ENCODE measurements at places on chromosomes 7 and 10.

DNA sequence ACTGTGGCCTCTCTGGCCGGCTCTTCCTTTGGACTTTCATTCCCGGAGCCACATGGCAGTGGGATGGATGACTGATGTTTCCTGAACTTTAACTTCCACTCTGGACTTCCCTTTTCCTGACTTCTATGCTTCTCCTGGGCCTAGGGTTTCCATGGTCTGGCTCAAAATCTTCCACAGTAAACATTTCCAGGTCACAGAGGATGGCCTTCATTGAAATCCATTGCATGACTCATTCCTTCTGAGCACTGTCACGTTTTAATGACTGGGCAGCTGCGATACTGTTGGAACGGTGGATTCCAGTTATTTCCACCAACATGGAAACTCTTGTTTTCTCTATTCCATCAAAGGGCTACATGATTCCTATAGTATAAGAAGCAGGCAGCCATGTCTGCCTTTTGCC is 24.4 kb upstream of the ZNF273 start:
- no peak for DNase-seq

DNA sequence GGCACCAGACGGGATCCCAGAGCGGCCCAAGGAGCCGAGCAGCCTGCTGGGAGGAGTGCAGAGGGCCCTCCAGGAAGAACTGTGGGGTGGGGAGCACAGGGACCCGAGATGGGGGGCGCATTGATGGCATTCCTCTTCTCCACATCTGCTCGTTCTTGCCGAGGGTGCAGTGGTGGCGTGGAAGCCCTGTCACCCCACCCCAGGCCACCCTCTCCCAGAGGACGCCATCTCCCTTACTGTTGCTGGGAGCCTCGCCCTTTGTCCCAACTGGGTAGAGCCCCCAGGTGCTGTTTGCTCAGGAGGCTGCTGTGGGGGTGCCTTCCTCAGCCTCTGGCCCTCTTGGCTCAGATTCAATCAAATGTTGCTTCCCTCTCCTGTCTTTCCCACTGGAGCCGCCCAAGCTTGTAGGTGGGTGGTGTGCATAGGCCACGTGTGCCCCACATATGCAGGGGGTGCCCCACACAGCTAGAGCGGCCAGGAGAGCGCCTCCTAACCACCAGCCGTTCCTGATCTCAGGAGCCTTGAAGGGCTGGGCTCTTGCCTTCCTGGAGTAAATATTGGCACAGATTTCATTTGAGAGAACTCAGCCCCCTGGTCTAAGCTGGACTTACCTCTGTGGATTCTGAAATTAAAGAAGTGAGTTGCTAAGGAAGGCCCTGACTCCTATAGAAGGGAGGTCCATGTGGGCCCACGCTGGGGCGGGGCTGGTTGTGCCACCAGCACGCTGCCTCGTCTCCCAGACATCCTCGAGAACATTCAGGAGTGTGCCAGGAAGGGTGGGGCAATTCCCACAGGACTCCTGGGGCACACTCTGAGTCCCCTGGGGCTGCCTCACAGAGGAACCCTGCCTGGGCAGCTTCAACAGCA is 39.2 kb downstream of the ZNF467 start:
- DNase-seq: no peak

GRCh38 chr10:33238643-33239042 is 95.8 kb downstream of the NRP1 start:
- no peak for DNase-seq

DNA sequence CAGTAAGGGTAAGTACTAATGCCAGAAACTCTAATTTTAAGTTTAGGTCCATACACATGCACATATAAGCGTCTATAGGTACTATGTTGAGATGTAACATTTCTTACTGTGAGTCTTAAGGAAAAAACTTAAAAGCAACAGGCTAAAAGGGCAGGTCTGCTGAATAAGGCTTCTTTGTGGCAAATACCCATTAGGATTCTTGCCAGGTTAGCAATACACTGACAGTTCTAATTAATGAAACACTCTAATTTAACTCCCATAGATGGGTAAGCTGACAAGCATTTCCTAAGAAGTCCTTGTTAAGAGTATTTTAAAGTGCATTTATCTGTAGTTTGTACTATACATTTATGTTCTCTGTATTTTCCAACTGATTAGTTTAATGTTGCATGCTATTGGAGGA is 14.0 kb downstream of the SCRN1 start:
- no peak for DNase-seq

DNA sequence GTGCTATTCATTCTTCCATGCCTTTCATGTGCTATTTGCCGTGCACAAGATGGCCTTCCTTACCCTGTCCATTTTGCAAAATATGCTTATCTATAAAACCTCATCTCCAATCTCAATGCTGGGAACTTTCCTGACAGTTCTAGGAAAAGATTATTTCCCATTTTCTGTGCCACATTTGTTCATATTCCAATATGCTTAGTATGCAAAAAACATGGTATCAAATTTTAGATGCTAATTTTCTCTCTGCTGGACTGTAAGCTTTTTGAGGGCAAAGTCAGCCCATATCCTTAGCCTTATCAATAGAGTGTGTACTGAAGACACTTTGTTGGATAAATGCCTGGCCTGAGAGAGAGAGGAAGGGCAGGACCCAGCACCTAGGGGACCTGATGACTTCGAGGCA is 39.4 kb downstream of the MGAM2 start:
- no peak for DNase-seq

DNA sequence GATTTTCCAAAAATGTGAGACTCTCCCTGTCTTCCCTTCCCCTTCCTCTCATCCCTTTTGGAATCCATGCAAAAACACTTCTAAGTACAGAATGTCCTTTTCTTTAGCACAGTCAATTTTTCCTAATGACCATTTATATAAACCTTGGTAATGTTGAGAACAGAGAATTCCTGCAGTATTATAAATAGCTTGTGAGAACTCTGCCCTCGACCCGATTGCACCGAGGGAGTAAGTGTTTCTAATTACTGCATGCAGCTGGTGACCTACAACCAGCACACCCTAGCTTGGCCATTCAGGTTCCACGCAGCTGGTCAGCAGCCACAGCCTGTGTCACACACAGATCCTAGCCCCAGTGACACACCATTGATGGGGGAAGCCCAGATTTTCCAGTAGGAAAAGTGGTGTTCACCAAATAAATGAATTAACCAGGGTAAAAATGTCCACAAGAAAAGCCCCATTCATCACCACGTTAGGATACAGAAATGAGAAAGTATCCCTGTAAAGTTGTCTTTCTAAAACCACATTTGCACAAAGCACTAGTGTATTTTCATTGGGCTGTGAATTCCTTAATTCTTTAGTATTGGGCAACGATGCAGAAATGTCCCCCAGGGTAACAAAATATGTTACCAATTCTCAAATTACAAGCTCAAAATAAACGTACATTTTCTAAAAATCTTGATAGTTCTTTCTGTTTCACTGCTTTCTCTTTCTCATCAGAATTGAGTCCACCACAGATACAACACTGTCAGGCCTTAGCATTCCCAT is 499.0 kb upstream of the KLF6 start:
- DNase-seq: no peak

GRCh38 chr7:69598487-69599285 is 411 bp downstream of the AUTS2 start:
- no peak for DNase-seq

DNA sequence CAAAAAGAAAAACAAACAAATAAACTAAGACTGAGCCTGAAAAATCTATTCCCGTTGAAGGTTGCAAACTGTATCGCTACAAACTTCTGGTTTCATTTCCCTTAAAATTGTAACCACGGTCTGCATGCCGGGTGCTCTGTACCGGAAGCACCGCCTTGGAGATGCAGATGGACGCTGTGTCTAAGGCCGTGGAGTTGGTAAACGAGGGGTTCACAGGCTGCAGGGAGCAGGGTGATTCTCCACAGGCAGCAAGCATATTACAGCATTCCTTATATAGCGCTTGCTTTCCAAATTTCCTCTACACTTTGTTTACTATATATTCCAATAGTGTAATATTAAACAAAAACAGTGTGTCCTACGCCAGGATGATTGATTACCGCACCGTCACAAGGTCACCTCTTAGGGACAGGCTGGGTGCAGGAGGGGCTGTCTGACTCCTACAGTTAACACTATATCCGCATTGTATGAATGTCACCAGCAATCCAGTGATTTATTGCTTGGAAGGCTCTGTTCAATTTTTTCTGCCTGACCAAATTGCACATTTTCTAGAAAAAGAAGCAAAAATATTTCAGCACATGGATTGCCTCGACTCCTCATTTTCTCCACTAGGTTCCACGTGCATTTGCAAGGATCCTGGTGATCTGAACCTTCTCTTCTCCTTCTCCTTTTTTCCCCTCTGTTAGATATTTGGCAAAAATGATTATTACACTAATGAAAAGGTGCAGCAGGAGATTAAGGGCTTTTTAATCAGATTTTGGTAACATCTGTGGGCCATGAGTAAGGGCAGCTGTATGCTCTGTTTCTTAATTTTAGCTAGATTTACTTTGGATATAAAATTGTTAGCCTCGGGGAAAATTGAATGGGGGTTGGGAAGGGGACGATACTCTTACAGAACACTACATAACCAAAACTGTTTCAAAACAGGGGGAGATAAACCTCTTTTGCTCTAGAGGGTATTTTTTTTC is 325.8 kb upstream of the MGMT start:
- DNase-seq: no peak

- no peak for DNase-seq
These were observed 5.1 kb downstream of the VENTX start for GRCh38 chr10:133242611-133243356.

DNA sequence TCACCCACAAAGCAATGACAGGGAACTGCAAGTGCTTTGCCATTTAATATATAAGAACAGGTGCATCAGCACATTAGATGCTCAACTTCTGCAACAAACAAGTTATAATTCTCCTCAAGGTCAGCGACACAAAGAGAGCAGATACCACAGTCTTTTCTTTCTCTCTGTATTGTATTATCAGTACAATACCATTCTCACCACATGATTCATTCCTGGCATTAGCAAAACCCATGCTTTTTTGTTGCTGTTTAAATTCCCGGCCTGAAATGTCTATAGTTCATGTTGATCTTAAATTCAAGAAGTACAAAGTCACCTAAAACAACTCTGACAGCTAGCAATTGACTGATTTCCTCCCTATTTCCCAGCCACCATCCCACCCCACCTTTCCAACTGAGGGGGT is 111.8 kb upstream of the FEZF1 start:
- no peak for DNase-seq

- DNase-seq: no peak
These were observed 9.7 kb upstream of the ZNF485 start for GRCh38 chr10:43596546-43596945.

DNA sequence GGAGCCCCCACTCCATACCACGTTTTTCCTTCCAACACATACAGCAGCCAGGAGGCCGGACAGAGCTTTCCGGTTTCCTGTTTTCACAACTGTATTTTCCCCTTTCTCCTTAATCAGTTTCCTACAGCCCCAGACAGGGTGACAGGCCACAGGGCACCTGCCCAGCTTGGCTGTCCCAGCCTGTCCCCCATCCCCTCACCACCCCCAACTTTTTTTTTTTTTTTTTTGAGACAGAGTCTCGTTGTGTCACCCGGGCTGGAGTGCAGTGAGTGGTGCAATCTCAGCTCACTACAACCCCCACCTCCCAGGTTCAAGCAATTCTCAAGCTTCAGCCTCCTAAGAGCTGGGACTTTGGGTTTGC is 10.3 kb upstream of the HSPB1 start:
- no peak for DNase-seq

- DNase-seq: no peak
These were observed 105.8 kb downstream of the SEMA3A start for GRCh38 chr7:84088802-84089201.

DNA sequence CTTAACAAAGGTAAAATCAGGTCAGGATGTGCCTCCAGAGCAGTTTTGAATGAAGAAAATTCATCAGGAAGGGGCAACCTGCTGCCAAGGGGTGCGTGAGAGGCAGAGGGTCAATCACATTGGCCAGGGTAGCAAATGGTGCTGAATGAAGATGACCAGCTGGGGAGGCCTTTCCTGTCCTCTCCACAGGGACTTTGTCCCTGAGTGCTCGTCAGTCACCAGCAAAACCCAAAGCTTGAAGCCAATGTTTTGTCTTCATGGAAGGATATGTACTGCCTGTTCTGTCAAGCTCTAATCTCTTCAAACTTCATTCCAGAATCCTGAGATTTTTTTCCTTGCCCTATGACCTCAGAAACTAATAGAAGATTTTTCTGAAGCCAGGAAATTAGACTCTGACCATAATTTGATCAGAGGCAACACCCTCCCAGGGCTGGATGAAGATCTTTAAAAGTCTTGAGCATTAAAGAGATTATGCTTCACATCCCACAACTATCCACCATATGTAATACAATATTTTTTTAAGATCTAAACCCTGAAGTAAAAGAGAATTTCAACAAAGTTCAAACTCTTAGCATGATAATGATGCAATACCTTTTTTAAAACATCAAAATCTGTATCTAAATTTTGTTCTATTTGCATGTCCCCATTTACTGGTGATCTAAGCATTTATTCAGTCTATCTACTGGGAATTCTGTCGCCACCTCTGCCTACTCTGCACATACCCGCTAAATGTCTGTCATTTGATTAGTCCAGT is 243.0 kb downstream of the SNX13 start:
- no peak for DNase-seq

- no peak for DNase-seq
These were observed 208.8 kb upstream of the DKK1 start for GRCh38 chr10:52105301-52105700.

- DNase-seq: no peak
These were observed 172.4 kb upstream of the ZNF32 start for GRCh38 chr10:43821103-43821502.

DNA sequence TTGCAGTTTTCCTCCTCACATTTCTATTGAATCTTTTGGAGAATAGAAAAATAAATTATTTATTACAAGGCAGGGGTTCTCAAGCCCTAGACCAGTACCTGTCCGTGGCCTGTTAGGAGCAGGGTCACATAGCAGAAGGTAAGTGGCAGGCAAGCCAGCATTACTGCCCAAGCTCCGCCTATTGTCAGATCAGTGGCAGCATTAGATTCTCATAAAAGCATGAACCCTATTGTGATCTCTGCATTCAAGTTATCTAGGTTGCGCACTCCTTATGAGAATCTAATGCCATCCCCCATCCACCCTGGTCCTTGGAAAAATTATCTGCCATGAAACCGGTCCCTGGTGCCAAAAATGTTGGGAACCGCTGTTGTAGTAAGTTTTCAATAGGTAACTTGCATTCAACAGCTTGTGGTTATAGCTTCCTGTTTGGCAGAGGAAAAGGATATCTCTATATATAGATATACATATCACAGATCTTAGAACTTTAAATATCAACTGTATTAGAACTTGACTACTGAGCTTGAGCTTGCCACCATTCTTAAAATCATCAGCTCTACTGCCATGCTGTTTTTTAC is 165.1 kb downstream of the AHR start:
- no peak for DNase-seq

DNA sequence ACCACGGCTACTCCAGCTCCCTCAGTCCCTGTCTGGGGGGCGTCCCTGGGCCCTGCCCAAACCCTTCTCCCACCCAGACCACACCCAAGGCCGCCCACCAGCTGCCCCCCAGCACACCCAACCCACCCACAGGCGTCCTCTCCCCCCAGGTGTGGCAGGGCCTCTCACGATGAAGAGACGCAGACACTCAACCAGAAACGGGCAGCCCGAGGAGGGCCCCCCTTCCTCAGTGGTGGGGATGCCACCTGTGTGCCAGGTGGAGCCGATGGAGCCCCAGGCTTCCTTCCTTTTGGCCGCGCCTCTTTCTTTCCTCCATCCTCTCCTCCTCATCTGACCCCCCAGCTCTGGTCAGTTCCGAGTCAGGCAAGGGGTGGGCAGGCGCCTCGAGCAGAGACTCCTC is 28.7 kb downstream of the ADGRA1 start:
- no peak for DNase-seq

- DNase-seq: no peak
These were observed 2.9 kb upstream of the JAKMIP3 start for GRCh38 chr10:132062641-132063390.

Data from stimulated activated CD4-positive, alpha-beta T cell treated with anti-CD3 and anti-CD28 coated beads, Interleukin-1b, Interleukin-23, amount 100 ng/mL, for 1 hour (primary cell).